RKO (cell line): ENCODE measurements at places on chromosomes 7 and 10.

GRCh38 chr7:148905093-148905666 is 21.1 kb upstream of the EZH2 start:
- no peak for DNase-seq

DNA sequence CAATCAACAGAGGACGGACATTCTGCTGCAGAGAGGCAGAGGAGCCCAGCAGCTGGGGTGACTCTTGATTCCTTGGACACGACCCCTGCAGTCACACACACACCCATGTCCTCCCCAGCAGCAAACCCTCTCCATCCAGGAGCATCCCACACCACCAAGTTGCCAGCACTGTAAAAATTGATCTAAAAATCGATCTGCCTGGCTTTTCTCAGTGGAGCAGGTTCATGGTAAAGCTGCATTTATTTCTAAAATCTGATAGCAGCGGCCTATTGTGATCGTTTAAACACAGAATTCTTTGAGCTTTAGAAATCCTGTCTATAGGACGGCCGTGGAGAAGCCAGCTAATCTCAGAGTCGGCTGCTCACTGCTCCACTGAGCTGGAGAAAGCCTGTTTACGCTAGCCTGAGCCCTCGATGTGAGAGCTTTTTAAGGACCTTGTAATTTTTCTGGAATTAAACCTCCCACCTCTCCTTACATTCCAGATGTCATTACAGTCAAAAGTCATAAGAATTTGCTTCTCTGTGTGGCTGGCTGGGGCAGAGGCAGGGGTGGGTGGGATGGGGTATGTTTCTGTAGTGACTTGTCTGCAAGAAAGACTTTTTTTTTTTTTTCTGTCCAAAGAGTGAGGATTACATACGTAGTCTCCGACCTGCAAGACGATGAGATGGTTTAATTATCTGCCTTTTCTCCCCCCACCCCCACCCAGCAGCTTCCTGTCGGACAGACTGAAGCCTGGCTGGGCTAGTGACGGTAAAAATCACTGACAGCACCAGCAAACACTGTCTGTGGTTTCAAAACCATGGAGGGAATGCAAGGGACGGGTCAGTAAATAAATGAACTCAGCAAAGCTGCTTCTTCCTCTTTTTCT is 31.6 kb downstream of the TRIM8 start:
- no peak for DNase-seq

- no peak for DNase-seq
Measured at GRCh38 chr10:124474514-124475070, 13.0 kb downstream of the LHPP start.

DNA sequence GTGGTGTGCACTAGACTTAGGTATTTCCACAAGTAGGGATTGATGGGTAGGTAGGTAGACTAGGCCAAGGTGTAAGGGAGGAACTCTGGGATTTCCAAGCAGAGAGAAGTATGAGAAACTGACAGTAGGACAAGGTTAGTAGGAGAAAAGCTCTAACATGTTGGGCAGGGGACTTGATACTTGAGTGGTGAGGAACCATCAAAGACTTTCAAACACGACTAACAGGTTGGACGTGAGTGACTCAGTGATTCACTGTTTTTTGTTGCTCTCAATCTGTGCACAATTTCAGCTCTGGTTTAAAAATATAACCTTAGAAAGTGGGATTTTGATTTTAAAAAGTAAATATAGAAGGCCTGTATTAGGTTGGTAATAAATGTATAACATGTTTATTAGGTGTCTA is 44.4 kb downstream of the KLHDC10 start:
- no peak for DNase-seq

GRCh38 chr10:31876652-31877352 is 51.8 kb downstream of the ARHGAP12 start:
- DNase-seq, result no peak

DNA sequence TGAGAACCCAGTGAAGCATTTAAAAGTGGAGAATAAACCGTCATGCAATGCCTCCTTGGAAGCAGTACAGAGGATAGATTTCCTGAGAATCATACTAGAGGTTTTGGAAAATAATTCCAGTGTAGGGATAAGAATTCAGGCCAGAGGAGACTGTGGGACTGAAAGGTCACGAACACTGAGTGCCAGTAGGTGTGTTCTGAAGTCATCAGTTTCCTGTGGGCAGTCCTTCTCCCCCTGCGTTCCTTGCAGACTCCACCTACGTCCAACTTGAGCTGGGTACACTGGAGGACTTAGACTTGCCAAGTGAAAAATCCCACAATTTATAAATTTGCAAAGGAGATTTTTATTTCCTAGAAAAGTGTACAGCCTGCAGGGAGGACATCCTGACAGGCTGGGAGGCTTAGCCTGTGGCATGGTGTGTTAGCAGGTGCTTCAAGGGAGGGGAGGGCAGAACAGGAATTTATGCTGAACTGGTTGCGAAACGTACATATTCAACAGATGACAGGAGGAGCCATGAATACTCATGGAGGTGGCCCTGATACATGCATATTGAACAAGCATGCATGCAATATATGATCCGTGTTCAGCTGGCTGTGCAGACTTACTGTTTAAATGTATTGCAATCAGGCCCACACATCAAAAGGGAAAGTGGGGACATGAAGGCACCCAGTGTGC is 72.9 kb upstream of the POM121L12 start:
- no peak for DNase-seq

DNA sequence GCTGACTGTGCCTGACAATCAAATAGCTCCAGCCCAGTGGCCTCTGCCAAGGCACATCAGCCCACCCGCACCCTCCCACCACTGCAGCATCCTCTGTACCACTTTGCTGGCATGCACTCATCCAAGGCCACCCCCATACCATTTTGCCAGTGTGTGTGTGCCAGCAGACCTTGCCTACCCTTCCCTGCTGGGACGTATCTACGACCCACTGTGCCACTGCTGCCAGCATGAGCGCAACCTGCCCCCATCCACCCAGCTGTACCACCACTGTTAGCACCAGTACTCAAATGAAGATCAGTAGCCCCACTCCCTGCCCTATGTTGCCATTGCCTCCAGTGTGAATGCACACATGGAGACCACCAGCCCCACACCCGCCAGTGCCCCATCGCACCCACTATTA is 149.4 kb upstream of the PTN start:
- DNase-seq, result no peak

DNA sequence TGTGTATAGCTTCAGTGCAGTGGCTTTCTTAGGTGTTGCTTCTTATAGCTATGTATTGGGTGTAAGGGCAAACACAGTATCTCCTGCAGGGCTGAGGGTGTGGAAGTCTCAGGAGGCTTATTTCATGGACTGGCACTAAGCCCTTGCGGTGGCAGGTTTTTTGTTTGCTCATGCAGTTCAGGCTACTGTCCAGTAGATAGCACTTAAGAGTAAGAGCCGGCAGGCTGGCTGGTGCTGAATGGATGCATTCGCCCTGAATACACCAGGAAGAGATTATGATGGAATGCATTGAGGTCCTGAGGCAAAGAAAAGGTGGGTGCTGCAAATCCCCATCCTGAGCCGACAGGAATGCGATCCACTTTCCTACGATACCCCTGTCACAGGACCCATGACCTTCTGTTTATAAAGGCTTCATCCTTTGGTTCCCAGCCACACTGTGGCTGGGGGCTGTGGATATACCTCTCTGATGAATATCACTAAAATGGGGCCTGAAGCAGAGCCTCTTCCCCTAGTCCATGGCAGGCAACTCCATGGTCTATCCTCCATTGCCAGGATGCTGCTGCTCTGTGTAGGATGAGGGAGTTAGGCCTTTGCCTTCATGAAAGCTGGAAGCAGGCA is 44.9 kb downstream of the ANXA8 start:
- peak; percentile 73 for DNase-seq
